ENCODE measurements at places on chromosomes 3 and 15.

DNA sequence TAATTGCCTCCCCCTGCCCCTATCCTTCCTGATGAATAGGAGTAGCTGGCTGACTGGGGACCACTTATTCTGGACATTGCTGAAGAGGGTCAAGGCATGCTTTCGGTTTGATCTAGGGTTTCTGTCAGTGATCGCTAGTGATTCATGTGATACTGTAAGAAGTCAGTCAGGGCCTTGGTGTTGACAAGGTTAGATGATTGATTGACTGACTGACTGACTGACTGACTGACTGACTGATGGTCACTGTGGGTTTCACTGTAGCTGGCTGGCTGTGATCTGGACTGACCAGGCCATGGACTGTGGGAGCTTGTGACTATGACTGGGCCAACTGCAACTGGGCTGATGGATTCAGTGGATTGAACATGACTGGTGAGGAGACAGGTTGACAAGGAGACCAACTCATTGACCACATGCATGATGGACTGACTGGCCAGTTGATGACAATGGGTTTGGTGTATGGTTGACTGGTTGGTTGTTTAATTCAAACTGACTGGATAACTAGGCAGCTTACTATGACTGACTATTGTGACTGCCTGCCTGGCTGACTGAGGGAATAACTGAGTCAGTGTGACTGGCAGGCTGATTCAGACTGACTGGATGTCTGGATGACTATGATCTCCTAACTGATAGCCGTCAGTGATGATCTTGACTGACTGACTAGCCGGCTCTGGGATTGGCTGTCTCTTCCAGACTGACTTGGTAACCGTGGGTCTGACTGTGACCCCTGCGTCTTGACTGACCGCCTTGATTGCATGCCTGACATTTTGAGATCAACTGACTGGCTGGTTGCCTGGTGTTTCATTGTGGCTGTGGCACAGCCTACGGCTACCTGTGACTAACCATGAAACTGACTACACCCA, 509.9 kb downstream of the SHQ1 start:
- DNase-seq = peak; percentile 48

- peak; percentile 38 for DNase-seq
Observed at GRCh38 chr3:139288266-139288821, 55.5 kb upstream of the MRPS22 start.

DNA sequence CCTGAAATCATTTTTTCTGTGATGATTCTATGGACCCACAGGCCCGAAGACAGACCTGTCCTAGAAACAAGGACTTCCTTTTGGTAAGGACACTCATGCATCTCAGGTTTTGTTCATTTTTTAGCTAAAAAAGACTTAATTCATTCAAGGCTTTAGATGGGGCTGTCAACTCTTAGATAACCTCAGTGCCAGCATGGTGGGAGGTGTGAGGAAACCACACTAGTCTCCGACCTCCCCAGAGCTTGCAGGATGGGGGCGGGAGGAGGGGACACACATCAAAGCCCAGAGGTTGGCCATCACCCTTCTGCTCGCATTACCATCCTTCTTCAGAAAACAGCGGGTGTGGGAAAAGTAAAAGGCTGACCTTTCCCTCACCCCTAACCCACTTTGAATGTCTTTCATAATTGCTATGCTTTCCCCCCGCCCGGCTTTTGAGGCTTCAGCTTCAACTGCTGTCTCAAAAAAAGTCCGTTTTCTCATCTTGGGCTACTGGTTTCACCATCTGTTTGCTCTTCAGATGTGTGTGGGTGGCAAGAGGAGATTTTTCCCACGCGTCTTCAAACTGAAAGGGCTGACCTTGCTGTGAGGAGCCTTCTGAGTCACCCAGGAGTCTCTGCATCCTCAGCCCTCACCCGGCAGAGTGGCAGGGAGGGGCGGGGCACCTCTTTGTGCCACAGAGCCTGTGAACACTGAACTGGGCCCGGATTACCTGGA, 27.6 kb upstream of the CXCR6 start:
- DNase-seq = peak; percentile 77

DNA sequence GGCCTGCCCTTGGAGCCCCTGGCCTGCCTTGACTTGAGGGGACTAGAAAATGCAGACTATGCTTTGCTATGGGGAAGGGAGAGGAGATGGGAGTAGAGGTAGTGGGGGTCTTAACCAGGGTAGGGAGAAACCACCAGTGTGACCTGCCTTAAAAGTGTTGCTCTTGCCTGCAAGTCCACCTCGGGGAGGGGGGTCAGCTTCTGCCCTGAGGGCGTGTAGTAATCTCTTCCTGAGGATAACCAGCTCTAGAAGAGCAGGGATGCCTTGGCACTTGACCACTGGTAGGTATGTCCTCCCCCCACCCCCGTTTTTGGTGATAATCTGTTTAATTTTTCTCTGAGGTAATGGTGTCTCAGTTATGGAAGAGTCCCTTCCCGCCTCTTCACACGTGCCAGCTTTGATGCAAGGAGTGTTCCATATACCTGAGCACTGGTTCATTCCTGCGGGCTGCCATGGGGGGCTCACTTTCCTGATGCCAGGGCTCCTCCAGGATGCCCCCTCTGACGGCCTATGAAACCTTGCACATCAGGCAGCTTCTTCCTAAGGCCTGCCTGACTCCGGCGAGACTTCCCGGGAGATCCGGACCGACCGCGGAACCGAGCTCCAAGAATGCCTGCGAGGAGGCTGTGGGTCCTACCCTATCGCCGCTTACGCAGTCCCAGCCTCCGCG, 780 bp upstream of the P4HTM start:
- DNase-seq = no peak

- no peak for DNase-seq
Observed at GRCh38 chr3:169094204-169094603, 569.3 kb downstream of the MECOM start.

- no peak for DNase-seq
Observed at GRCh38 chr15:85974348-85974705, 105.3 kb upstream of the AGBL1 start.

- DNase-seq = no peak
Observed at GRCh38 chr3:184907681-184908649, 96.0 kb downstream of the VPS8 start.

DNA sequence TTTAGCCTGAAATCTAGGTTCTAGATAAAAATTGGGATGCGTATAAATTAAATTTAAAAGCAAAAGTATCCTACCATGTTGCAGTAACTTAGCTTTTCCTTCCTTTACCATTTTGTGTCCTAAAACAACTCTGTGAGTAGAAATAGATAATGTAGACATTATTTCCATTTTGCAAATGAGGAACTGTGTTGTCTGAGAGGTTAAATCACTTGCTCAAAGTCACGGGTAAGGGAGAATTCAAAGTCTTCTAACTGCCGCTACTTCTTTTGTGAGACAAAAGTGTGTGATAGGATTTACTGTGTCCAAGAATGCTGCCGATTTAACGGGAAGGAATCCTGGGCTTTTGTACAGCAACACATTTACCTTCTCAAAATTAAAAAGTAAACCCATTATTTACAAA, 40.7 kb downstream of the MYO1E start:
- DNase-seq = no peak

DNA sequence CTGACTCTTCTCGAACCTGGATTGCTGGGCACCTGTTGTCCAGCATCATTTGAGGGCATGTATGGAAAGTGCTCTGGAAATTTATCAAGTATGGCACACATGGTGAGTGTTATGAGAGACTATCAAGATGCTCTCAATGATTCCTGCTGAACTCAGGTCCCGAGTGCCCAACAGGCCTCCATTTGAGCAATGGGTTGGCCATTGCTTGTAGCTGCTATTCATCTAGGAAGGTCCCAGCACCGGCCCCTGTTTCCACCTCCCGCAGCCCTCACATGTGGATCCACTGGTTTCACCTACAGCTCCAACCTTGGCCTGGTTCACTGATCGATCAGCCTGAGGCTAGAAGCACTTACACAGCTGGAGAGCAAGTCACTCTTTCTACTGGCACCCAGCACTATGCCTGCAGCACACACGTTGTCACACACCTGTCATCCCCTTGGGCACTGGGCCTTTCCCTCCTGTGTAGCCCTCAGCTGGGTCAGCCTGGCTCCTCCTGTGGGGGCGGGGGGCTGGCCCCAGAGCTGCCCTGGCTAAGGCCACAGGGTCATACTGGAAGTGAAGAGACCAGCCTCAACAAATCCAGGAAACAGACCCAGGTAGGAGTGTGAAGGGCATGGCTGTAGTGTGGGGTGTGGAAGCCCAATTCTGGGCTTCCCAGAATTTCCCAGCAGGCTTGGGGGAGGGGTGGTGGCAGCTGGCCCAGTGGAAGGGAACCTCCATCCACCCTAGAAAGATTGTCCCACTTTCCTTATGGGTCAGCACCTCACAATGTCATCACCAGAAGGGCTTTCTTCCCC, 41.7 kb upstream of the SMAD3 start:
- no peak for DNase-seq

DNA sequence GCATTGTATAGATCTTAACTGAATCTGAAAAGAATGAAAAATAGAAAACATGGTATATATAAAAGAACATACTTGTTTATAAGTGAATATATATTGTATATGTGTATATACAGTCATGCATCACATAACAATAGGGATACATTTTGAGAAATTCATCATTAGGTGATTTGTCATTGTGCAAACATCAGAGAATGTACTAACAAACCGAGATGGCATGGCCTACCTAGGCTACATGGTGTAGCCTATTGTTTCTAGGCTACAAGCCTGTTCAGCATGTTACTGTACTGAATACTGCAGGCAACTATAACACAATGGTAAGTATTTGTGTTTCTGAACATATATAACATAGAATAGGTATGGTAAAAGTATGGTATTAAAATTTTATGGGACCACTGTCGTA, 64.6 kb upstream of the CHRM5 start:
- no peak for DNase-seq

DNA sequence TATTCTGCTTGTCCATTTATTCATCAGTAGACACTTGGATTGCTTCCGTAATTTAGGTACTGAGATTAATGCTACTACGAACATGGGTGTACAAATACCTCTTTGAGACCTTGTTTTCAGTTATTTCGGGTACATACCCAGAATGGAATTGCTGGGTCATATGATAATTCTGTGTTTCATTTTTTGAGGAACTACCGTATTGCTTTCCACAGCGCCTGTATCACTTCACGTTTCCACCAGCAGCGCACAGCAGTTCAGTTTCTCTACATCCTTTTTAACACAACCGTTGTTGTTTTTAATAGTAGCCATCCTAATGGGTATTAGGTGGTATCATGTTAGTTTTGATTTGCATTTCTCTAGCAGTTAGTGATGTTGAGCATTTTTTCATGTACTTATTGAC, 9.5 kb downstream of the PAK2 start:
- DNase-seq = no peak

- no peak for DNase-seq
Observed at GRCh38 chr15:27669641-27670040, 429.5 kb downstream of the OCA2 start.

DNA sequence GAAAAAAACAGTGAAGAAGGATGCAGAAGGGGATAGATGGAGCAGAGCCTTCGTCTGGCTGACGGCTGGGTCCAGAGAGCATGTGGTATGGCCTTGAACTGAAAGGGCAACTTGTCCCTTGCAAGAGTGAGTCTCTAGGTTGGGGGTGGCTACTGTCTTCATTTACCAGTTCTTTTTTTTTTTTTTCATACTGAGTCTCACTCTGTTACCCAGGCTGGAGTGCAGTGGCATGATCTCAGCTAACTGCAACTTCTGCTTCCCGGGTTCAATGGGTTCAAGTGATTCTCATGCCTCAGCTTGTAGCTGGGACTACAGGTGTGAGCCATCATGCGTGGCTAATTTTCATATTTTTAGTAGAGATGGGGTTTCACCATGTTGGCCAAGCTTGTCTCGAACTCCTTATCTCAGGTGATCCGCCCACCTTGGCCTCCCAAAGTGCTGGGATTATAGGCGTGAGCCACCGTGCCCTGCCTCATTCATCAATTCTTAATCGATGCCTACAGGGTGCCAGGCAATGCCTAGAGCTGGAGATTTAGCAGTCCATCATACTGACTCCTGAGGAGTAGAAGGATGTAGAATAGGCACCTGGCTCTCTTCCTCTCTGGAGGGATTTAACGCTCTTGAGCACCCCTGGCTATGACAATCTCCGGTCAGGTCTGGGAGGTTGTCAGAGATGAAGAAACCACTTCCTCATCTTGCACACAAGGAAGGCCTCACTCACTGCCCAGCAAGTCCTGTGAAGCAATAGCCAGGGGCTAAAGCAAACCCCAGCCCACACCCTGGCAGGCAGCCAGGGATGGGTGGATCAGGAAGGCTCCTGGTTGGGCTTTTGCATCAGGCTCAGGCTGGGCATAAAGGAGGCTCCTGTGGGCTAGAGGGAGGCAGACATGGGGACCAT, at the start of gene CAMP:
Gene CAMP, plus strand, starts transcription at position 880 of the 898 bp plus-strand sequence. Its CDS starts 17 bp downstream, at position 897.
- DNase-seq = no peak

GRCh38 chr15:38084289-38084688, 149.8 kb downstream of the TMCO5A start:
- DNase-seq = peak; percentile 35

- no peak for DNase-seq
Observed at GRCh38 chr3:40846451-40846850, 321.7 kb downstream of the ZNF621 start.

DNA sequence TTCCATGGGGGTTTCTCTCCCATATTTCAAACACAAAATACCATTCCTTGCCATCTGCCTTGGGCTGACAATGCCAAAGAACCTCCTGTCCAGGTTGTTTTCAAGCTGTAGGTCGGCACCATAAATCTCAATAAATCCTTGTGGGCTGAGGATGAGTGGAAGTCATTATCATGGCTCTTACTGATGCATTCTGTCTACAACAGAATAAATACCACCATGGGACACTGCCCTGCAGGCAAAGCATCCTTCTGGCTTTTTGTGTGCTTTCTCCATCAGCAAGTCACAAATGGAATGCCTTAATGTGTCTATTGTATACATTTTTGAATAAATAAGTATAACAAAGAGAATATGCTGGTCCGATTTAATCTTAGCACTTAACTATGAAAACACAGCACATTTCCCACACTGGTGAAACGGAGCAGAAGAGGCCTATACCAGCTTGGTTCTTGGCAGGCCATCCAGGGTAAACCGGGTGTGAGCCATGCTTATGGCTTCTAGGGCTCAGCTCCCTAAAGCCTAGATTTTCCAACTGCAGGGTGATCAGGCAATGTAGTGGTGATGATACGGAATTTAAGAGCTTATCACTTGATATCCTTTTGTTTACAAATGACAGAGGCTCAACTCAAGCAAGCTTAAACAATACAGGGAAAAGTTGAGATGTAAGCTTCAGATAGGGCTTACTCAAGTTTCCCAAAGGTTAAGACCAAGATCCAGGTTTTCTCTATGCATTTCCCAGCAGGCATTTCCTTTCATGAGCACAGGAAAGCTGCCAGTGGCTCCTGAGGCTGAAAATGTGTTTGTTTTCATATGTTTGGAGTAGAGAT, 133.2 kb upstream of the LRTM1 start:
- DNase-seq = no peak

- peak; percentile 67 for DNase-seq
Observed at GRCh38 chr3:104556372-104557078, 810.2 kb upstream of the ALCAM start.
